ENCODE measurements at places on chromosomes 12 and 14. TPM values are rescaled to one million over a fixed set of nuclear protein-coding genes. Genes with fewer than 3 reads are reported as not detected.

Gene GDF3
- total RNA-seq, result not detected

Gene CLEC4A
- not detected for total RNA-seq

Gene GLS2
- total RNA-seq, result 2.9 TPM

Gene ZNF891
- total RNA-seq, result 0.40 TPM

Gene C12orf60
- 1.2 TPM for total RNA-seq

Gene CDKN3
- 64.5 TPM for total RNA-seq

DNA sequence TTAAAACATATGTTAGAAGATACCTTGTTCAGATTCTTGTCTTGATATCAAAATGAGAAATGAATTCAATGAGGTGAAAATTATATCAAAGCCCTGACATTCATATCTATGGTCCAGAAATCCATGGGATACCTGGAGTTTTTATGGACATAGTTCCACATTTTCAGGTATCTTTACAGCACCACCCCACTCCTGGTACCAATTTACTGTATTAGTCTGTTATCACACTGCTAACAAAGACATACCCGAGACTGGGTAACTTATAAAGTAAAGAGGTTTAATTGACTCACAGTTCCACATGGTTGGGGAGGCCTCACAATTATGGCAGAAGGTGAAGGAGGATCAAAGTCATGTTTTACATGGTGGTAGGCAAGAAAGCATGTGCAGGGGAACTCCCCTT, 361.5 kb downstream of the PRKD1 start:
- no peak for DNase-seq

GRCh38 chr12:131753005-131753404, 42.1 kb downstream of the SFSWAP start:
- no peak for DNase-seq

DNA sequence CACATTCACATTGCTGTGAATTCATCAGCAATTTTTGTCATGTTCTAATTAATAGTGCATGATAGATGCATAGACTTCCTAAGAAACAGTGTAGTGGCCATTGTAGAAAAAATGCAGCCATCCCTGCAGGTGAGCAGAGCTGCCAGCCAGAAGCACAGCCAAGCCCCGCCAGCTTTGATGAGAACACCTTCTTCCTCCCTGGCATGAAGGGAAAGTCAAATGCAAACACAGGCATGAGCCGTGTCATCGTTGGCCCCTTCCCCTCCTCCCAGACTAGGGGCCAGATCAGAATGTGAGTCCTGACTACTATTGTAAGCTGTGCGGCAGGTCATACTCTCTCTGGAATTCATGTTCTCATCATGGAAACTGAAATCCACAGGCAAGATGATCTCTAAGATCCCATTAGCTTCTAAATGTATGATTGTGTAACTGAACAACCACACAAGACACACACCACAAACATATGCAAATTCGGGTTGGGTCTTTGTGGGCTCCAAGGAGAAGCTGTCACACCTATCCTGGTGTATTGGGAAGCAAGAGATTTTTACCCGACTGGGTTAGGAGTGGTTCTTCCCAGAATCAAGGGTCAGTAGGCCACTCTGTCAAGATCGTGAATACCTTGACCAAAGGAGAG, 2.8 kb upstream of the AQP2 start:
- no peak for DNase-seq

DNA sequence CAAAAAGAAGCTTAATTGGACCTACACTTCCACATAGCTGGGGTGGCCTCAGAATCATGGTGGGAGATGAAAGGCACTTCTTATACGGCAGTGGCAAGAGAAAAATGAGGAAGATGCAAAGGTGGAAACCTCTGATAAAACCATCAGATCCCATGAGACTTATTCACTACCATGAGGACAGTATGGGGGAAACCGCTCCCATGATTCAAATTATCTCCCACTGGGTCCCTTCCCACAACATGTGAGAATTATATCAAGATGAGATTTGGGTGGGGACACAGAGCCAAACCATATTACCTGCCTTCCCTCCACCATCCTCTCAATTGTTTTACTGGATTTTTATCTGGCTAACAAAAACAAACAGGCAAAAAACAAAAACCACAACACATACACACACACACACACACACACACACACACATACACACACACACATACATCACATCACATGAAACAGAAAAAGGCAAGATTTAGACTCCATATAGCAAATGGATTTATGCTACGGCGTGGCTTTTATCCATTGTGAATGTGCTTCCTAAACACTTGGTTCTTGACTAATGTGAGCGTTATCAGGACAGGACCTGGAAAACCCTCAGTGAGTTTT, 66.7 kb downstream of the ZFP36L1 start:
- no peak for DNase-seq

DNA sequence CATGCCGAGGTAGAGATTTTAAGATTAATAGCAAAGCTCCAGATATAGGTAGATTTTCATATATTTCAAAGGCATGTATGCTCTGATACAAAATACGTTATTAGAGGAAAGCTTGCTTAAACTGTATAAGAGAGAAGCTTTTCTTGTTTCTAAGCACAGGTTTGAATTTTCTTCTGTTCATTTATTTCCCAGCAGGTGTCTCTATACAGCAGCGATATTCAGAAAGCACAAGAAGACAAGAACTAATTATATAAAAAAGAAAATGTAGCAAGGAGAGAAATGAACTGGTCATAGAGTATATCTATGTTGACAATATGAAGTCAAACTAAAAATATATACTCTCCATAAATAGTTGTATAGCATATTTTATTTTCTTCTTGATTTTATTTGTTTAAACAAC, 307.4 kb upstream of the NOVA1 start:
- no peak for DNase-seq

DNA sequence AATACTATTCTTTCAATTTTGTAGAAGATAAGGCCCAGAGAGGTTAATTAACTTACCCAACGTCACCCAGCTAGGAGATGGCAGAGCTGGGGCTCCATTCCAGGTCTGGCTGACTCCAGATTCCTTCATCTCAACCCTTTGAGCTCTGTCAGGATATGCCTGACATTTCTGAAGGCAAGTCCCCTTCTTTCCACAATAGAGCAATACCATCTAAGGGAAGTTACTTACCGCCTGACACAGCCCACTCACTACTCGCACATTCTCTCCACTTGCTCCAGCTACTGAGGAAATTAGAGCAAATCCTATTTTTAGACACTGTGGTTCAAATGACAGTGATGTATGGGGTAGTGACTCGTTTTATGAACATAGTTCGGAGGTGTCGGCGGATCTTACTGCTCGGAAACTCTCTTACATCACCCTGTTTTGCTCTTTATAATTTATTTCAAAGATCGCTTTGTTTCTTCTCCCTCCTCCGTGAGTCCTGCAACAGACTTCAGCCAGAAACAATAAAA, 2.0 kb upstream of the WSCD2 start:
- no peak for DNase-seq

- DNase-seq, result no peak
Measured at GRCh38 chr12:89453121-89453978, 71.2 kb downstream of the GALNT4 start.

DNA sequence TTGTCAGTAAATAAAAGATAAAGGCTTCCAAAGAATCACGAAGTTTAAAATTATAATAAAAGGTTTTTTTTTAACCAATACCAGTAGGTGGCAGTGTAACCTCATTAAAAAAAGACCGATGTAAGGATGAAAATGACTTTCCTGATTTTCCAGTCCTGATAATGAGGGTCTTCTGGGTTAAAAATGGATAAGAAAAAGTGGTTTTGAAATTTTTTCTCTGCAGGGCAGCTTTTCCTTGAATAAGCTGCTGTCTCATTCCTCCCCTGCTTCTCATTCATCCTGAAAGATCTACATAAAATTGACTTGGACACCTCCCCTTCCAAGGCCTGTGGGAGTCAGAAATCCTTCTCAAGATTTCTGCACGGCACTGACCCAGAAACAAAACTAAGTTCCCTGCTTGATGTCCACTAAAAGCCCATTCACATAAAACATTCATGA, 58.9 kb upstream of the FBXO33 start:
- DNase-seq, result peak; percentile 27

DNA sequence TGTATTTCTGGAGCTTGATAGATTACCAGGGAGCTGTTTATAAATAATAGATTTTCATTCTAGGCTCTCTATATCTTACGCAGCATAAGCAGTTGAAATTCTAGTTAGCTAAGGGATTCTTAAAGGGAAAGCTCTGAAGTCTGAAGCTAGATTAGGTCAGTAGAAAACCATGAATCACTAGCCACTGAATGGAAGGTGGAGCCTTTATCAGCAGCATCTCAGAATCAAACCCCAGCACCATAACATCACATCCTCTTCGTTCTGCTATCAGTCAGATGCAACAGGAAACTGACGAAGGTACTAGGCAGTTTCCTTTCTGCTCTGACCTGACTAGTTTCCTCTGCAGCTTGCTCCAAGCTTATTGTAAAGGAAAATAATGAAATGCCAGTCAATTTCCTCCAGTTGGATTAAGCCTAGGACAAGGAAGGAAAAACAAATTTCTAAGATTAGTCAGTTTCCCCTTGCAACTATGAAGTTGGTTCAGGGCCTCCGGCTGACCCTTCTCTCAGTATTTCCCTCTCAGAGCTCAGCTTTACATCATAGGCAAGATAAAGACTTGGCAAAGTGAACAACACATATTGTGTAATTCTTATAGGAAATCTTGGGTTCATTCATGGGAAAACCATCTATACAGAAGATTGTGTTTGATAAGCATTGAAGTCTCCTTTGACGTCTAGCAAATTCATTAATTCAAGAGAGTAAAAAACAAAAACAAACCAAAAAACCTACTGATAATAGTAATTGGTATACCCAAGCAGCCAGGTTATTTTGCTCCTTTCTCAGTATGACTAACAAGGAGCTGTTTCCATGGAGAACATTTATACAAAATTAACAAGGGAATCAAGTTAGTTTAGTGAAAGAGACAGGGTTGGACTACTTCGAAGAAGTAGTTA, 43.4 kb upstream of the CFAP54 start:
- DNase-seq, result no peak

DNA sequence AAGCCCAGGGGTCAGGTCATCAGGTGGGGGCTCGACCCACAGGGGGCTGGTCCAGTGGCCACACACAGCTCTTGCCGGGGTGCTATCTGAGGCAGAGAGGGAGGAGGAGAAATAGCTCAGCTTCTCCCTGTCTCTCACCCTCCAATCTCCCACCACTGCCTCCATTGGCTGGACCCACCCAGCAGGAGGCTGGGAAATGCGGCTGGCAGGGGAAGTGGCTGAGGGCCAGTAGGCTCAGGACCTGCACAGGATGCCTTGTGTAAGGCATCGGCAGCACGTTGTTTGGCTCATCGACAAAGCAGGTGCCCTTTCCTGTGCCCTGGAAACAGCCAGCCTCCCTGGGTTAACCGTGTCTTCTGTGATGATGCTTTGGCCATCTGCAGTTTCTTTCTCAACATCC, 58.8 kb upstream of the SLC24A4 start:
- no peak for DNase-seq

DNA sequence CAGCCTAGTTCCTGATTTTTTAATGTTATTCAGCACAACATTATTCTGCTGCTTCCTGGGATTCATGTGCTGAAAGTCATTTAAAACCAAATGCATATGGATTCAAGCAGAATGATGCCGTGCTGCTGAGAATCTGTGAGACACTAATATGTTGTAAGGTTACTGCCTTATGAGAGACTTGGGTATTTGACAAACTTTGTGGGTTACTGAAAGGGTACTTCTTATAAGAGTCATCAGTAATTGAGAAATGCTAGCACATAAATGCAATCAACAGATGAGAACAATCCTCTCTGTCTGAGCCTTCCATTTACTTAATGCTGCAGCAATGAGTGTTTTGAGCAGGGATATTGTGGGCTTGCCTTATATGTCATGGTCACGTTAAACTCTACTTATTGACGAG, 175.7 kb downstream of the NPAS3 start:
- DNase-seq, result no peak

DNA sequence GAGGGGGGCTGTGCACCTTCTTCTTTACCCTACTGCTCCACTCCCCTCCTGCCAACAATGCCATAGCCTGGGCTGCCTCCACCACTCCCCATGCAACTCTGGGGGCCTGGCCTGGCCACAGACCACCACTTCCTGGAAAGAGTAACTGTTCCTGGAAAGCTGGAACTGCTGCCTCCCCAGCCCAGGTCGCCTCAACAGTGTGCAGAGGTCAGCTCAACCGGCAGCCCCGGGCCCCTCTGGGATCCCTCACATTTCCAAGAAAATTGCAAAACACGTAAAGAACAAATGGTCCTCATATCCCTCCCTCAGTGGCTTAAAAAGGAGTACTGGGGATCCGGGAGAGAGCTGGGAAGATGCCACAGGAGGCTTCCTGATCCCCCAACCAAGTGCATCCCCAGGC, 22.4 kb upstream of the DIO3 start:
- no peak for DNase-seq

DNA sequence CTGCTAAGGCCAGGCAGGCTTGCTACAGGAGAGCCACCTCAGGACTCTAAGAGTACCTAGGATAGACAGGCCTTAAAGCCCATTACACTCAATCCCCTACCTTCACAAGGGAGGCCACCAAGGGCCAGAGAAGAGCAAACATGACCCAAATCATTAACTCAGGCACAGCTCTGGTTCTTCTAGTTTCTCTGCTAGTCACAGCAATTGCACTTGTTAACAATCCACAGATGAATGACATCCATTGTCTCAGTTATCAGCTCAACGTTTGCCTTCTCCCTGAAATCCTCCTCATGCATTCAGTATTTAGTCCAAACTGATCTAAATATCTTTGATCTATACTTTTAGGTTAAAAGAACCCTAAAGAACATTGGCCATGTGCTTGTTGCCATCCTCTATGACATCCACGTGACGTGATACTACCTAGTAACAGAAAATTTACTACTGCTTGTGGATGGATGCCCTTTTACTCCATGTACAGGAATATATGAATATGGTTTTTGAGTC, 164.5 kb downstream of the STXBP6 start:
- DNase-seq, result no peak

DNA sequence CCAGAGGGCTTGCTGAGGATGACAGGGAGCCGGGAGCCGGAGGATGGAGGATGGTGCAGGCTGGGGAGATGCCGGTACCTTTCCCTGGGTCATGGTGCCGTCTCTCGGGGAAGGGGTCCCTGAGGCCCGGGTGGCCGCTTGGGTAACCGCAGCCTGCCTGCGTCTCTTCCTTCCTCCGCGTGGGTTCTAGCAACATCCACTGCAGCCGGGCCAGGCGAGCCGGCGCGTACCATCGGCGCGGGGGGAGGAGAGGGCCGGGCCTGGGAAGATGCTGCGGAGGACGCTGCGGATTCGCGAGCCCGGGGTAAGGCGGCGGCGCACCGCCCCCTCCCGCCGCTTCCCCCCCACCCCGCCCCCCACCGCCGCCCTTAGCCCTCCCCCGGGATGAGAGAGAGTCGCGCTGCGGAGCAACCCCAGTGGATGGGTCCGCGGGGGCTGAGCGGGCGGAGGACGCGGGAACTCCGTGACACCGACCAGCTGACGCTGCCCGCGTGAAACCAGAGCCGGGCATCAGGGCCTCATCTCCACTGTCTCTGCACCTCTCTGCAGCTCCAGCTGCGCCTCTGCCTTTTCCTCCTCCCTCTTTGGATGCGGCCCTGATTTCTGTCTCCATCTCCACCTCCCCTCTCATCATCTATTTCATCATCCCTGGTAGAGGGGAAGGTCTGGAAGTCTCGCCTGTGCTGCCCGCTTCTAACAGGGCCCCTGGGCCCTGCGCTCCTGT, at the start of gene FAIM2:
TSS of gene FAIM2 (minus strand) at position 201 of the 724 bp plus-strand sequence. CDS start at position 93, 108 bp downstream.
- DNase-seq, result no peak

- no peak for DNase-seq
Measured at GRCh38 chr12:25074954-25075353, 120.0 kb downstream of the DNAI7 start.

Measured in epithelial cell of proximal tubule (primary cell).